ENCODE measurements at places on chromosomes 5 and 9.

GRCh38 chr9:37026113-37026930, 7.7 kb downstream of the PAX5 start:
- no peak for DNase-seq

- no peak for DNase-seq
These were observed 48.8 kb downstream of the MVB12B start for GRCh38 chr9:126375386-126375785.

- peak; percentile 28 for DNase-seq
These were observed 62.8 kb downstream of the PFDN1 start for GRCh38 chr5:140239939-140240700.

GRCh38 chr9:98698856-98699255, 9.9 kb downstream of the GABBR2 start:
- DNase-seq, result no peak

DNA sequence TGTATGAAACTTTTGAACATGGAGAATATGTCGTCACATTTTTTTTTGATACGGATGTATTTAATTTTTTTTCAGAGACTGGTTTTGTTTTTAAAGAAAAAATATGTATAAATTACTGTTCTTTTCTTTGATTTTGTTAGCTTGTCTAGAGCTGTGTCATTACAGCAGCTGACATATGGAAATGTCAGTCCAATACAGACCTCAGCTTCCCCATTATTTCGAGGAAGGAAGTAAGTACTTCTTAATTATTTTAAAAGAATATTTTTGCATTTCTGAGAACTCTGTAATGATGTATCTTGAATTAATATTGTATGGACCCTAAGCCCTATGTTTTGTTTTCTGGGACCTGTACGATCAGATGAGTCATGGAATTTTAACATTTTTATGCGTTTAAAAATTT, 7.6 kb downstream of the TENT2 start:
- DNase-seq, result no peak
